ENCODE measurements at places on chromosomes 5 and 9.

GRCh38 chr9:36876056-36876455, 158.0 kb downstream of the PAX5 start:
- no peak for DNase-seq

DNA sequence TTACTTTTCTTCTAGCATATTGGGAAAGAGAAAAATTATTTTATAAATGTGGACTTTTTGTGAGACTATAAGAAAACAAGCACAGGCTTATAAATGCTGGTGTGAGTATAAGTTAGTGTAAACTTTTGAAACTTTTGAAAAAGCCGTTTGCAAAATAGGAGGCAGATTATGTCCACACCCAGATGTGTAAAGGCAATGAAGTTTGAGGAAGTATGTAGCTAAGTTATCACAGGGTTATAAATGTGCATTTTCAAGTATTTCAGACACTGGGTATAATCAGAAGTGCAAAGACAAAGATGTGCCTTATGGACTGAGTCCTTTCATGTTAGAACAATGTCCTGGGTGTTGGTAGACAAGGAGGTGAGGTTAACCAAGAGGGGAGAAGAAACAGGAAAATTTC, 85.5 kb downstream of the ANXA1 start:
- DNase-seq = no peak

DNA sequence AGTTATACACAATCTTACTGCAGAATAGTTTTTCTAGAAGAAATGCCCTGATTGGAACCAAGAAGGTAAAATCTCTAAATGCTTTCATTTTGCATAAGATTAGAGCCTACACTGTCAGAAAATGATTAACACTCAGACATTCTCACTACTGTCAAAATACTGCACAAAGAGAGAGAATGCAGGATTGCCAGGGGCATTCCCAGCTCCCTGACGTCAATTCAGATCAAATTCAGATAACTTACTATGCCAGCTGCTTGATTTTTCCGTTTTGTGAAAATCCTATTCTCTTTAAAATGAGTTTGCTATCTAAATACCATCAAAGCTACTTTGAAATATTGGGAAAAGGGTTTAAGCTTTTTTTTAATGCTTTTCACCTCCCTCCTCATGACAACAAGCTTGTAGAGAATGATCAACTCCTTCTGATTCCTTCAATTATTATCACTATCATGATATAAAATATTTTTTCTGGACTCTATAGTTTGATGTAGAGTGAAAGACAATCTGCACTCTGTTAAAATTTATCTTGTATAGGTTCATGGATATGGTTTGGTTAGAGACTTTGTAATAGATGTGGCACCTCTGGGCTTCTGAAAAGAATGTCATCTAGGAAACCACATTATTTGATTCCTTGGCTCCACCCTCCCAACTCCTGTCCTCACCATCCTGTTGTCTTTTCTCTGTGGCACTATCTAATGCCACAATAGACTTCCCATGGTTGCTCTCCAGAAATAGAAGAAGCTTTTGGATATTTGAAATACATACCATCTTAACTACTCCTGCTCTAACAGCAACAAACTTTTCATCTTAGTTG, 407.7 kb downstream of the PDE4D start:
- no peak for DNase-seq

DNA sequence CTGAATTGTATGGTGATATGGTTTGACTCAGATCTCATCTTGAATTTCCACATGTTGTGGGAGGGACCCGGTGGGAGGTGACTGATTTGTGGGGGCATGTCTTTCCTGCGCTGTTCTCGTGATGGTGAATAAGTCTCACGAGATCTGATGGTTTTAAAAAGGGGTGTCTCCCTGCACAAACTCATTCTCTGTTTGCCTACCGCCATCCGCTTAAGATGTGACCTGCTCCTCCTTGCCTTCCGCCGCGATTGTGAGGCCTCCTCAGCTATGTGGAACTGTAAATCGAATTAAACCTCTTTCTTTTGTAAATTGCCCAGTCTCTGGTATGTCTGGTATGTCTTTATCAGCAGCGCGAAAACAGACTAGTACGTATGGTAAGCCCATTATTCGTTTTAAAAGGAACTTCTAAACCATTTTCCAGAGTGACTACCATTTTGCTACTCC, 48.7 kb downstream of the SLC36A1 start:
- DNase-seq = no peak

- DNase-seq = no peak
These were observed 13.1 kb downstream of the MARCHF6 start for GRCh38 chr5:10366310-10367272.

DNA sequence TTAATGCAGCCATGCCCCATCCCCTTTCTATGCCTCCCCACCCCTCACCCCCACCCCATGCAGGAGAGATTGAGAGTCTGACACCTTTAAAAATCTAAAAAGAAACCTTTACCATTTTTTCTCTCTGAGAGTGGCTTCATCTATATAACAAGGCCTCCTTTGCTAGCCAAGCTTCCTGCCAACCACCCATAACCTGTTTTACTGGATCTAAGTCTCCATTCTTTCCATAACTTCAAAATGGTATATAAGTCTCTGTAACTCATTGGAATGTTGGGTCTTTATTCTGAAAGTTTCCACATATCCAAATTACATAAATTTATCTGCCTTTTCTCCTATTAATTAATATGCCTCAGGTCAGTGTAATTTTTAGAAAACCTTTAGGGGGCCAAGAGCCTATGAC, 1174.0 kb downstream of the MAT2B start:
- DNase-seq = no peak

- no peak for DNase-seq
These were observed 508.1 kb upstream of the BRINP1 start for GRCh38 chr9:119877306-119877705.

GRCh38 chr9:110065532-110065931, 142.4 kb downstream of the C9orf152 start:
- DNase-seq = no peak

DNA sequence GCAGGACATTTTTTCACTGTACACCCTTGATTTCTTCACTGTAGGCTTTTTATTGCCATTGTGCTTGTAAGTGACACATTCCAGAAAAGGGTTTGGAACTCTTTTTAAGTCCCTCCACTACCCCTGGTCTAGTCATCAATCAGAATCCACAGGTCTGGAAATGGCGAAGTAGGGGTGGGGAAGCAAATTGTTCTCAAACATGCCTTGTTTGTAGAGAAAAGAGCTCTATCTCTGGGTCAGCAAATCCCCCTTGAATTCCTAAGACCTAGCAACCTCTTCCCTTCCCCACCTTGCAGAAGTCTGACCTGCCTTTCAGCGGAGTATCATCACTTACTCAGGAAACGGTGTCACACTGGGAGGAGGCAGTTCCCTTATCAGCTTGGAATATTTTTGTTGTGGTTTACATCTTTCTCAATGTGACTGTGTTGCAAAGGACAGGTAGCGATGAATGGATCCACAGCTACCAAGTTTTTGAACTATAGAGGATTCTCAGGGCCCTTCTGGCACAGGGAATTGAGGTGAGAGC, 3.2 kb downstream of the SH3RF2 start:
- DNase-seq = no peak

GRCh38 chr5:85388770-85389169, 1004.1 kb upstream of the EDIL3 start:
- no peak for DNase-seq

DNA sequence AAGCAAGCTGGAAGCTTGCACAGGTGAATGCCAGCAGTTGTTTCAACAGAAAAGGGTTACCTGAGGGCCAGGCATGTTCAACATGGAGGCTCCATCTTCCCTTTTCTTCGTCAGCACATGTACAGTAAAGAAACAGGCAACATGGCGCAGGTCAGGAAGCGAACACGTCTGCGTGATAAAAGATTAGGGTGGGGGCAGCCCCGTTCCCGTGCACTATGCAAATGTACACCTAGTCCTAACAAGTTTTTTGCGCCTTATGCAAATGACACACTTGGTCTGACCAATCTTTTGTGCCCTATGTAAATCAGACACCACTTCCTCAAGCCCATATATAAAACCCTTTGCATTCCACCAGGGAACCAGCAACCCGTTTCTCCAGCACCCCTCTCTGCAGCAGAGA, 452.1 kb upstream of the PTPRD start:
- DNase-seq = no peak

DNA sequence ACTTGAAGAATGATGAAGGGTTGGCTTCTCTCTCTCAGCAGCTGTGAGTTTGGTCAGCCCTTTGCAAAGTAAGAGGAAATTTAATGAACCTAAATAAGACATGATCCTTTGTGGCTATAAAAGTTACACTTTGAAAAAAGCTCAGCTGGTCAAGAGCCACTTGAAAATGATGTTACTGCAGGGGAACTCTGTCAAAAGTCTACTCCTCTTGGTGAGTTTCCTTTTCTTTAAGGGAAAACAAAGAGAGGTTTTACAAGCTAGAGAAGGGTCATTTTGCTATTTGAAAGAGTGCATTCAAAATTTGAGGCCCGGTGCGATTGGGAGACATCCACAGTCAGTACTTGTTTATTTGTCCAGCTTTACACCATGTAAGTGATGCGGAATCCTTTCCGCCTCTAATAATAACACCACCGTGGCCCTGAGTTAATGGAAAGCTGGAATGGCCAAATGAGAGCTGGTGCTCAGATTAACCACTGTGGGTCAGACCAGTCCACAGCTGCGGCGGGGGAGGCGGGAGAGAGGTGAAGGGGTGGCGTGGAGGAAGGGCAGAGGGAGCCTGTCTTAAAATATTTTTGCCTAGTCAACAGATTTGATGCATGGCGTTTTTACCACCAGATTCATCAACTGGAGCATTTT, 404.0 kb downstream of the TLE4 start:
- DNase-seq = no peak

GRCh38 chr9:132669698-132670456, at the start of gene DDX31:
Gene DDX31, minus strand, starts transcription at chr9:132669983. Its CDS starts 49 bp downstream, at chr9:132669934.
- peak; percentile 80 for DNase-seq

GRCh38 chr9:133603135-133603927, 5.9 kb downstream of the FAM163B start:
- no peak for DNase-seq

DNA sequence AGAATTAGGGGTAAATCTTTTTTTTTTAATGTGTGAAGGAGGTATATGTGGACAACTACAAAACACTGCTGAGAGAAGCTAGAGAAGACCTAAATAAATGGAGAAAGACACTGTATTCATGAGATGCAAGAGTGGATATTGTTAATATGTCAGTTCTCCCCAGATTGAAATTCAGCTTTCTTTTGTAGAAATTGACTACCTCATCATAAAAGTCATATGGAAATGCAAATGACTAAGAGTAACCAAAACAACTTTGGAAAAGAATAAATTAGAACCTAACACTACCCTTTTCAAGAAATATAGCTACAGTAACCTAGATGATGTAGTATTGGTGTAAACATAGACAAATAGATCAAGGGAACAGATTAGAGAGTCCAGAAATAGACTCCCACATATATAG, 400.7 kb downstream of the ADGRV1 start:
- no peak for DNase-seq

GRCh38 chr5:31674371-31674951, 35.5 kb downstream of the PDZD2 start:
- no peak for DNase-seq

GRCh38 chr5:141514330-141515133, 25.7 kb downstream of the PCDHGC5 start:
- no peak for DNase-seq

- no peak for DNase-seq
These were observed 20.3 kb downstream of the TBC1D2 start for GRCh38 chr9:98235126-98235525.

- DNase-seq = no peak
These were observed 4.1 kb upstream of the TCF7 start for GRCh38 chr5:134110382-134110781.

DNA sequence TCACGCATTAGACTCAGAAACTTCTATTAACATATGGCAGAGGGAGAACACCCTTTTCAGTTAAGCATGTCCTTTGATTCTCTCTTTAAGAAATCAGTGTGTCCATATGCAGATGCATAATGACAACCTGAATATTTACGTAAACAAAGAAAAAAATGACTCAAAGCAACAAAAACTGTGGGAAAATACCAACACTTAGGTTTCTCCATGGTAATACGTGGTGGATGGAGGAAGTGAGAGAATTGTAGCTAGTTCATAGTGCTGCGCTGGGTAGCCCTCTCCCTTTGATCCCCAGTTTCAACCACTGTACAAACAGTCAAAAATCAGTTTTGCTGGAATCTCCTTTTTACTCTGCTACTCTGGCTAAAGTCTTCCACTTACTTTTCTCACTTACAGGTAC, 2.0 kb upstream of the MAP3K1 start:
- DNase-seq = no peak

GRCh38 chr5:123673107-123673506, 161.1 kb downstream of the CSNK1G3 start:
- no peak for DNase-seq

- DNase-seq = no peak
These were observed 342.6 kb downstream of the MAN2A1 start for GRCh38 chr5:110032376-110032775.

- DNase-seq = no peak
These were observed 263.8 kb downstream of the FBXL7 start for GRCh38 chr5:15763754-15764153.

DNA sequence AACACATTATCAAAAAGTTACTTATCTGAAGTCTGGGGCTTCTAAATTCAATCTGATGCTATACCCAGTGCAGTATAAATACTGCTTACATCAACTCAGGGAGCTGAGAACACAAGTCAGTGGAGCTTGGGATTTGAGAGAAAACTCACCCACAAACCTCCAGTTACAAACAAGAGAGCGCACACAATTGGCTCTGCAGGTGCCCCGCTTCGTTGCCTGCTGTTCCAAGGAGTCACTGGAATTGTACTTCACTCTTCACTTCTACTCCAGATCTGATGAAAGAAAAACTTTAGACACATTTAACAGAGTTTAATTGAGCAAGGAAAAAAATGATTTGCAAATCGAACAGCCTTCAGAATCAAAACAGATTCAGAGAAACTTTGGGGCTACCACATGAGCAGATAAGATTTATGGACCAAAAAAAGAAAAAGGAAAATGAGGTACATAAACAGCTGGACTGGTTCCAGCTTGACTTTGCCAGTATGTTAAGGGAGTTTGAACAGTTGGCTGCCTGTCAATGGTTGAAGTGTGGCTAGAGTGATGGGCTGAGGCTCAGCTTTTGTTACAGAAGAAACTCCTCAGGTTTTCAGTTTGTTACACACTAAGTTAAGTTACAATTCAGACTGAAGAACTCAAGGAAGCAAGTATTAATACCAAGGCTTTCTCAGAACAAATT, 156.6 kb downstream of the AOPEP start:
- no peak for DNase-seq
